NCI-H2107 (cell line): ENCODE measurements at places on chromosomes 7 and 10.

DNA sequence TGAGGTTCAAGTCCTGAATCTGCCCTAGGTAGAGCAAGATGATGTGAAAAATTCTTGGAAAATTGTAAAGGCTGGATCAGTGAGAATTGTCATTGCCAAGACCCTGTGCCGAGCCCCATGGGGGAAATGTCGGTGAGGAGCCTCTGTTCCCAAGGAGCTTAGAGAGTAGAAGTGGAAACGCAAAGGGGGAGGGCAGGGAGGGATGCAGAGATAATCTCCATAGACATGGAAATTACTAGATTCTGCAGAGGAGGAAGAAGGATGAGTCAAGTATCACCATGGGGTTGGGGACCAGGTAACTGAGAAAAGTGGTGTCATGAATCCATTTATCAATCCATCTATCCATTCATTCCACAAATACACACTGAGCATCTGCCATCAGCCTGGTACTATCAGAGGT, 26.0 kb downstream of the DUSP5 start:
- DNase-seq = no peak

- no peak for DNase-seq
Measured at GRCh38 chr7:81903115-81903514, 133.3 kb upstream of the HGF start.

GRCh38 chr10:95241533-95241932, 47.5 kb downstream of the ACSM6 start:
- peak; percentile 79 for DNase-seq

DNA sequence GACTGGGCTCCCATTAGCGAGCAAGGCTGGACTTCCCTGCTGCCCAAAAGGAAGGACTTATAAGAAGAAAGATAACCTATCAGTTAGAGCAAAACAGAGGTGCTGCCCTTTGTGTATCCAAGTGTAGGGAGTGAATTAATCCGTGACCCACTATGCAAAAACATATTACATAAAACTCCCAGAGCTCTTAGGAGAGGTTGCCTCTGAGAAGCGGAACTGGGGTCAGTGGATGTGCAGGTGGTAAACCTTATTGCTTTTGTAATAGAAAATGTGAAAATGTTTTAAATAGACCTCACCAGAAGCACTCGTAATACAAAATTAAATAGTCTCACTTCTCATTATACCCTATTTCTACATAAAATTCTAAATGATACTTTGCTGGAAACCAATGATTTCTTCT, 17.1 kb upstream of the IL6 start:
- DNase-seq = no peak

DNA sequence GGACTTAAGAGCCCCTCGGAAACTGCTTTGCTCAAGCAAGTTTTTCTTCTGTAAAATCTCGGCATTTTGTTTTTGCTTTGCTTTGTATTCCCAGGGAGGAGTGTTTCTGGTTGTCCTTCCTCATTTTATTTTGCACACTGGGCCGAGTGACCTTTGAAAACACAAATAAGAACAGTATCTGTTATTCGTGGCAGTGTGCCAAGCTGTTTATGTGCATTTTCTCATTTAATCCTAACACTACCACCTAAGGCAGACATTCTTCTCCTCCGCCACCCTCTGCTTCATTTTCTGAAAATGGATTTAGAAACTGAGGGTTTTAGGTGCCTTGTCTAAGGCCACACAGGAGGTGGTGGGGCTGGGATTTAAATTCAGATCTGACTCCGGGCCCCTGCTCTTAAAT, 218.5 kb downstream of the TCF7L2 start:
- DNase-seq = no peak

- DNase-seq = no peak
Measured at GRCh38 chr10:47379445-47379785, 4.7 kb downstream of the ZNF488 start.
